ENCODE measurements at places on chromosomes 12 and 14.

- no peak for DNase-seq
Observed at GRCh38 chr14:94795372-94795771, 25.5 kb upstream of the GSC start.

DNA sequence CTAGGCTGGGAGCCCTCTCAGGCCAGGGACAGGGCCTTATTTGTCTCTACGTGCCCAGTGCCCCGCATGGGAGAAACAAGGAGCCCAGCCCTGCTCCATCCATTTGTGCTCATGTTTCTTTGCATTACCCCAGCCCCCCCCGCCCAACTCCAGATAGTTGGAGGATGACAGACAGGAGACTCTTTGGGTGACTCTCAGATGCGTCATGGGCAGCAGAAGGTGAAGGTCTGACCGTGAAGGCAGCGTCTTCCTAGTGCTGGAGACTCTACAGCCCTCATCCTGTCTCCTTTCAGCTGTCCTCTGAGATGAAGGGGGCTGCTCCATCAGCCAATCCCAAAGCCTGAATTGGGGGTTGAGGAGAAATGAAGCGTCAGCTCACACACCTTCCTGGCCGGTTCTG is 283 bp upstream of the PSMB11 start:
- no peak for DNase-seq

GRCh38 chr14:89842837-89843236 is 111.7 kb downstream of the EFCAB11 start:
- no peak for DNase-seq

GRCh38 chr12:90274407-90274806 is 565.8 kb upstream of the ATP2B1 start:
- no peak for DNase-seq

- no peak for DNase-seq
Observed at GRCh38 chr14:61749867-61750266, 12.4 kb upstream of the SNAPC1 start.

- DNase-seq, result no peak
Observed at GRCh38 chr14:23563473-23564180, 4.0 kb downstream of the AP1G2 start.

- no peak for DNase-seq
Observed at GRCh38 chr14:103151270-103151945, 28.1 kb downstream of the TNFAIP2 start.

All from stimulated activated CD4-positive, alpha-beta T cell treated with anti-CD3 and anti-CD28 coated beads, Interleukin-4, amount 100 ng/mL, for 1 hour (primary cell).